Muscle of arm (tissue), 14 donors: ENCODE measurements at places on chromosomes 3 and 15. TPM values are rescaled to one million over a fixed set of nuclear protein-coding genes. Genes with fewer than 3 reads are reported as not detected.

DNA sequence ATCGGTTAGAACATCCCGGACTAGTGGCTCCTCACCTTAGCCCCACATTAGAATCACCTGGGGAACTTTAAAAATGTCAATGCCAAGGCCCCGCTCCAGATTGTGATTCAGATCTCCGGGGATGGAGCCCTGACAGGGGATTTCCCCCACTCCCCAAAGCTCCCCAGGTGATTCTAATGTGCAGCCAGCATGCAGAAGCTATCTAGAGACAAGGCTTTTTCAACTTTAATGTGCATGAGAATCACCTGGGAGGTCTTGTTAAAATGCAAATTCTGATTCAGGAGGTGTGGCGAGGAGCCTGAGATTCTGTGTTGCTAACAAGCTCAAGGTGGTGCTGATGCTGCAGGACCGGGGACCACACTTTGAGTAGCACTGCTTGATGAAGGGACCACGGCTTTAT lies 156.7 kb downstream of the RAB11A start:
- no peak for DNase-seq

GRCh38 chr3:182516597-182517336 lies 276.5 kb upstream of the ATP11B start:
- DNase-seq: no peak

DNA sequence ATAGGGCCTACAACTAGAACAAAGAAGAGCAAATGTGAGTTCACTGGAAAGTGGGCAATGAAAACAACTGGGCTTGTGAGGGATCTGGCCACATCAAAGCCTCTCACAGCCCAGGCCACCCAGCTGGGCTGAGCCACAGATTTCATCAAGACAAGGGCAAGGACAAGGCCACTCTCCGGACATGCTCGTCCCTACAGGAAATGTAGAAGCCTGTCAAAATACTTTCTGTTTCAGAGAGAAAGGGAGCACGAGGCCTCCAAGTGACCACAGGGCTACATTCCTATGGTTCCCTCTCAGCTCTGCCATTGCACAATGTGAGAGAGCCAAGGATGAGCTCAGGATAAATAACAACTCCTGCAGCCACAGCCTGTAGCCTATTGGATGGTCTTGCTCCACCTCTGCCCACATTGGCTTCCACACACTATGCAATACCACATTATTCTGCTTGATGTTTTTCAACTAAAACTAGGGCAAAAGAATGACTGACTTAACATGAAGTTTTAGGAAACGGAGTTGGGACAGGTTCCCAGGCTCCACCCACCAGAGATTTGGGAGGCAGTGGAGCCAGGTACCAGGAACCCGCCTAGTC lies 12.1 kb downstream of the TBC1D2B start:
- DNase-seq: no peak

DNA sequence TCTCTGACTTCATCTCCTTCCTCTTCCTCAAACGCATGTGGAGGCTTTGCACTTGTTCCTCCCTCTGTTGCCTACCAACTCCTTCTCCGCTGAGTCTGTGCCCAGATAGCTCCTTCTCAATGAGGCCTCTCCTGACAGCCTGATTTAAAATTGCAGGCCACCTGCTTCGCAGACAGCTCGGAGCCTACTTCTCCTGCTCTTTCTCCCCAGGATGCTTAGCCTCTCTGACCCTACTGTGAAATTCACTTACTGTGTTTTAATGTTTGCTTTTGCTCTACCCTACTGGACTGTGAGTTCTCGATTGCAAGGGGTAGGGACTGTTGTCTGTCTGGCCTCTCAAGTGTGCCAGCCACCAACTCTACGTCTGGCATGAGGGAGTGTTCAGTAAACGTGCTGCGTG lies 83.4 kb downstream of the EEFSEC start:
- no peak for DNase-seq

DNA sequence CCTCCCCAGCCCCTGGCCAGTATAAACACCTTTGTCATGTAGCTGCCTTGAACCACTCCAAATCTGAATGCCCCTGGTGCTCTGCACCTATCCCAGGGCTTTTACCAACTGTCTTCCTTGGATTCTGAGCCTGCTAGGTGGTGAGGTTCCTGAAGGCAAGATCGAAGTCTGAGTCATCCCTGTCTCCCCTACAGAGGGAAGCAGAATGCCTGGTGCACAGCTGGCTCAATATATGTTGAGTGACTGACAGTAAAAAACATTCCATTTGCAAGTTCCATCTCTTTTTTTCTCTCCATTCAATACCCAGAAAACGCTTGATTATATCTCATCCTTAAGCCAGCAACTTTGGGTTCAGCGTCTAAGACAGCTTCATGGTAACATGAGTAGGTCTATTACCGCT lies 24.7 kb downstream of the SLC24A1 start:
- no peak for DNase-seq

Gene DNAJA4
- polyA plus RNA-seq: 96.8 TPM

Gene RBP2
- polyA plus RNA-seq: not detected
